Activated CD4-positive, alpha-beta T cell treated with anti-CD3 and anti-CD28 coated beads, Interleukin-2, amount 50 U/mL, for 4 hours (primary cell): ENCODE measurements at places on chromosomes 2 and 18.

GRCh38 chr2:217530392-217531090, 472.3 kb downstream of the TNS1 start:
- no peak for DNase-seq

- no peak for DNase-seq
Observed at GRCh38 chr2:68195096-68195495, 37.4 kb downstream of the PNO1 start.

DNA sequence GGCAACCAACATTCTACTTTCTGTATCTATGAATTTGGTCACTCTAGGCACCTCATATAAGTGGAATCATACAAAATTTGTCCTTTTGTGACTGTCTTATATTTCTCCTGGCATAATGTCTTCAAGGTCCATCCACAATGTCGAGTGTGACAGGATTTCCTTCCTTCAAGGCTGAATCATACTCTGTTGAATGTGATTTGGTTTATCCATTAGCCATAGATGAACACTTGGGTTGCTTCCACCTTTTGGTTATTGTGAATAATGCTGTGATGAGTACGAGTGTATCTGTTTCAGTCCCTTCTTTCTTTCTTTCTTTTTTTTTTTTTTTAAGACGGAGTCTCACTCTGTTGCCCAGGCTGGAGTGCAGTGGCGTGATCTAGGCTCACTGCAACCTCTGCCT, 311.3 kb downstream of the TGIF1 start:
- DNase-seq: no peak

DNA sequence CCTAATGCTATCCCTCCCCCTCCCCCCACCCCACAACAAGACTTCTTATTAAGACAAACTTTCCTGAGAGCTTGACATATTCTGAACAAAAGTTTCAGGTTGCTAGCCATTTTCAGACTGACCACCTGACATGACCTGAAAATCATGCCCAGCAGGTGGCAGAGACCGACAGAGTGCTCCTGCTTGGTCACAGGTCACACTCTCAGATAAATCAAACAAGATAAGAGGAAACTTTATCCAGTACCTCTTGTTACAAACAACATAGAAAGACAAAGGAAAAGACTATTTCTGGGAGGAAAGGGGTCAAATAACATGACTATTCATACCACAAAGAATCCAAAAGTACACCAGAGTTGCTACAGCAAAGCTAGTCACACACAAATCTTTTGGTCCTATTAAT, 107.4 kb downstream of the TMEM200C start:
- no peak for DNase-seq

DNA sequence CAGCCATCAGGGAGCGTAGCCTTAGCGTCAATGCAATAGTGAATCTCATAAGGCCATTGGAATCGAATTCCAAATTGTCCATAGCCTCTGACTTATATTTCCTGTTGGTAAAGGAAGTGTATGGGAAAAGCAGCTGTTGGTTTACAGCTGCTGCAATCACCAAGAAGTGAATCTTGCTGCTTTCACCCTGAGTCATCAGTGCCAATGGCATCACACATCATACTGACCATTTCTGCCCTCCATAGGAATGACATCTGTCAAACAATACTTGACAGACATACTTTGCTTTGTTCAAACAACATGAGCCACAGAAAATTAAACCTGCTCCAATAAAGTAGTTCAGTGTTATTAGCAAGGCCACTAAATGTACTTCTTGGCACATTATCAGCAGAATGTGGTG, 111.2 kb upstream of the KLHL29 start:
- DNase-seq: no peak

DNA sequence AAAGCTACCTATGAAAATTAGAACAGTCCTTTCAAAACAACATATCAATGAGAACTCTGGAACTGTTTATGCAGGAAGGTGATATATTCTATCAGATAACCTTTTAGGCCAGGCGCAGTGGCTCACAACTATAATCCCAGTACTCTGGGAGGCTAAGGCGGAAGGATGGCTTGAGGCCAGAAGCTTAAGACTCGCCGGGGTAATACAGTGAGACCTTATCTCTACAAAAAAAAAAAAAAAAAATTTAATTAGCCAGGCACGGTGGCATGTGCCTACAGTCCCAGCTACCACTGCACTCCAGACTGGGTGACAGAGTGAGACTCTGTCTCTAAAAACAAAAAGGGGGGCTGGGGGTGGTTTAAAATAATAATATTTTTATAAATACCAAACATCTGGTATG, 77.9 kb downstream of the OSBPL1A start:
- no peak for DNase-seq

- no peak for DNase-seq
Observed at GRCh38 chr18:23920054-23920453, 94.5 kb upstream of the TTC39C start.

GRCh38 chr2:200220251-200220650, 86.2 kb upstream of the SPATS2L start:
- DNase-seq: no peak

- DNase-seq: no peak
Observed at GRCh38 chr2:101518578-101519492, 43.9 kb upstream of the RFX8 start.

DNA sequence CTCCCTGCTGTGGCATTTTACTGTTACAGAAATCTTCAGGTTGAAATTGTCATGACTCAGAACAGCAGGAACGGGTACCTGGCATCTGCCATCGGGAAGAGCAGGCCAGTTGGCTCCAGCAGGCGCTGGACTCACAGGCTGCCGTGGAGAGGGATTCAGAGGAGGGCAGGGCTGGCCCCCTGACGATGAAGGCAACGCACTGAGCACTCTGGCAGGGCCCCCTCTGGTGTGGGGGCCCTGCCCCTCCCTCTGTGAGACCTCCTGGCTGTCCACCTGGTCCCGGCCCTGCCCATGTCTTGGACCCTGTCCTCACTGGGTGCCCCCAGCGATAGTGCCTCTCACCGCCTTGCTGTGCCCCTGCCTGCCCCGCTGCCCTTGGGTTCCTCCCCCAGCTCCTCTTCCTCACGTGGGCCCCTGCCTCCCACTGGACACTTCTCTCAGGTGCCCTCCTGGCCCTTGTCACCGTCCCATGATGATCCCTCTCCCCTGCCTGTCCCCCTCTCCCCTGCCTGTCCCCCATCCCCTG, 23.3 kb upstream of the ALLC start:
- no peak for DNase-seq
